ENCODE measurements at places on chromosomes 2 and 18.

DNA sequence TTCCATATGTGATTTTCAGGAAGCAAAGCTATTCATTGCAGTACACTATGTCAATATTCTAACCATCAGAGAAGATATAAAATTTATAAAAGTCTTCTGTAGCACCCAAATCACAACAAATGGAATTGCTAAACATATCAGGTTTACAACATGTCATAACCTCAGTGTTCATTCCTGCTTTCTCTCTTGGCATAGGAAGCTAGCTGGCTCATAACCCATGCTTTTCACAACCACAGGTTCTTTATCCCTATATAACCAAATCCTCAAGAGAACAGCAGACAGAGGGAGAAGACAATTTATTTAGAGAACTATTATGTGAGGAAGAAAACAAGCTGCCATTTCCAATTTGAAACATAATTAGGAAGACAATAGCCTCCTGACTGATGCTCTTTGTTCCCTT is 997.0 kb upstream of the ACVR2A start:
- no peak for DNase-seq

- DNase-seq = no peak
Measured at GRCh38 chr2:224865016-224865415, 148.9 kb upstream of the CCDC195 start.

DNA sequence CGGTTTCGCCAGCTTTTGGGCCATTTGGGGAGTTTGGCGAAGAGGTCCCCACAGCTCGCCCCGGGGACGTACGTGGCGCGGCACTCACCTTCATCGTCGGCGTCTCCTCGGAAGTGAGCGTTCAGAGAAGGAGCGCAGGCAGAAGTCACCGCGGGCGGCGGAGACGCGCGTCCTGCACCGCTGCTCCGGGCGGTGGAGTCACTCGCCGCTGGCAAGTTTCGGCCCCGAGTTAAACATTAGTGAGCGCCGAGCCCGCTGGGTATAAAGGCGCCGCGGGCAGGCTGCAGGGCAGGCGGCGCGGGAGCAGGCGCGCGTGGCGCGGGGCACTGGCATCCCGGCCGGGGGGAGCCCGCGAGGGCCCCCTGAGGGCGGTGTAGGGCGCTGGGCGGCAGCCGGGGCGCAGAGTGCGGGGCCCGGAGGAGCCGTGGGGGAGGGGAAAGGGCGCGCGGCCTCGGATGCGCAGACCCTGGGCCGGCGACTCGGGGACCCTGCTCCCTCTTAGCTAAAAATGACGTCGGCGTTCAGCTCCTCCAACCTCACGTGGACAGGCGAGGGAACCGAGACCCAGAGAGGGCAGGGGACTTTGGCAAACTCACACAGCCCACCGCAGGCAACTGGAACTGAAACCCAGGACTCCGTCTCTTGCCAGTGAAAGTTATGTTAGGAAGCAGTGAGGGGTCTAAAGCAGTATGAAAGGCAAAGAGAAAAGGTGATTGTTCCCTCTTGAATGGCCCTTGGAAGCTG is at the start of gene DPP4:
TSS of gene DPP4 (minus strand) at position 328 of the 744 bp plus-strand sequence. CDS start at position 94, 234 bp downstream.
- DNase-seq = peak; percentile 25

DNA sequence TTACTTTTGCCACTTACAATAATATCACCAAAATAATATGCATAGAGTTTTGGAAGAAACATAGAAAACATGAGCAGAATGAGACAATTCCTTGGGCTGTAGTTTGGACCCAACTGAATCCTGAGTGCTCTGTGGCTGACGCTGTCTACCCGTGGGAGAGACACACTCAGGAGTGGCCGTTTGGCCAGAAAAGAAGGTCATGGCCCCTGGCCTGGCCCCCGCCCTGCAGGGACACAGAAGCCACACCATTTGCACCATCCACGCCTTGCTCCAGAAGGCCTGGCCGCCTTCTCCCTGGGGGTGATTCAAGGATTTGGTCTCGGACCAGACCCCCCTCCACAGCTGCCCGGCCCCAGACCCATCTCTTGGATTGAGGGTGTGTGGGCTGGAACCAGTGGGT is 6.4 kb upstream of the D2HGDH start:
- DNase-seq = no peak

DNA sequence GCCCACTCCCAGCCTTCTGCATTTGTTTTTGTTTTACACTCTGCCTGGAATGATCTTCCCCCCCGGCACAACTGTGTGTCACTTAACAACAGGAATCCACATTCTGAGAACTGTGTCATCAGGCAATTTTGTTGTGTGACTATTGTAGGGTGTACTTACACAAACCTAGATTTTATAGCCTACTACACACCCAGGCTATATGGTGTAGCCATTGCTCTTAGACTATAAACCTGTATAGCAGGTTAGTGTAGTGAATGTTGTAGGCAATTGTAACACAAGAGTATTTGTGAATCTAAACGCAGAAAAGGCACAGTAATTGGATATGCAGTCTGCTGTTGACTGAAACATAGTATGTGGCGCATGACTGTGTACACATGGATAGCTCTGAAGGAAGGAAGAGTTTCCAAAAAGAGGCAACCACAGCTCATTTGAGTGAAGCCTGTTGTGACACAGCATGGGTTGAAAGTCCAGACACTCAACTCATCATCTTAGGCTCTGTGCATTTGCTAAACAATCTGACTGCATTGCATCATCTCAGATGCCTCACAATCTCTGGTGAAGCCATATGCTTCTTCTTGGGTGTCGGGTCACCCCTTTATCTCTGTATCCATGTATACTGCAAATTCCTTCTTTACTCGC is 506.6 kb upstream of the SPHKAP start:
- DNase-seq = no peak

DNA sequence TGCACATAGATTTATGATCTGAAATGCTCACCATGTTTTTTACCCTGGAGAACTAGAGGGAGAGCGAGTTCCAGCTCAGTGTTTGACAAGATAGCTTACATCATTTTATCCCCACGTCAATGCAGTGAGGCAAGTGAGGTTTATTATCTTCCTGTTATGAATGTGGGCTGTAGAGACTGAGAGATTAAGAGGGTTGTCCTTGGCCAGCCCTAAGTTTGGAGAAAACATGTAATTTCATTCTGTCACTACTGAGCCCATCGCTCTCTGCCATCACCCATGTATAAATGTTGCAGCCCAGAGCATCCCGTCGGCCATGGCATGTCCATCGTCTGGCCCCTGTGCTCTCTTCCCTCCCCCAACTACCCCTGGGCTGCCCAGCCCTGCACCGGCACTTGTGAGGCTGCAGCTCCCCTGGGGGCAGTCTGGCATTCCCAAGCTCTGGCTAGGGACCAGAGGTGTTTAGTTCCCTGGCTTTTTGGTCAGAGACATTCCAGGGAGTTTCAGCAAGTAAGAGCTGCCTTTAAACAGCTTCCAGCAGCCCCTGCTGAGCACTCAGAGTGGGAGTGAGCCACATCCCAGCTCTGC is 136.7 kb downstream of the ANTXR1 start:
- no peak for DNase-seq

DNA sequence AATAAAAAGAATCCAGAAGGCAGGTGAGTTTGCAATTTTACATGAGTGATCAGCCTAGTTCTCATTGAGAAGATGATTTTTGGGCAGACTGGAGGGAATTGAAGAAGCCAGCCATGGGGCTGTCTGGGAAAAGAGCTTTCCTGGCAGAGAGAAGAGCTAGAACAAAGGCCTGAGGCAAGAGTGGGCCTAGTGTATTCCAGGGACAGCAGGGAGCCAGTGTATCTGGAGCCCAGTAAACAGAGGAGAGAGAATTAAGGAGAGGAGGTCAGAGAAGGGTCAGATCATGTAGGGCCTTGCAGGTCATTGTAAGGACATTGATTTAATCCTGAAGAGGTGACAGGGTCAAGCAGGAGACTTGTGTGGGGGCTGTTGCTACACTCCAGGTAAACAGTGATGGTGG is 195.8 kb downstream of the SATB2 start:
- DNase-seq = no peak

GRCh38 chr2:186645999-186646398 is 47.9 kb upstream of the FAM171B start:
- no peak for DNase-seq

DNA sequence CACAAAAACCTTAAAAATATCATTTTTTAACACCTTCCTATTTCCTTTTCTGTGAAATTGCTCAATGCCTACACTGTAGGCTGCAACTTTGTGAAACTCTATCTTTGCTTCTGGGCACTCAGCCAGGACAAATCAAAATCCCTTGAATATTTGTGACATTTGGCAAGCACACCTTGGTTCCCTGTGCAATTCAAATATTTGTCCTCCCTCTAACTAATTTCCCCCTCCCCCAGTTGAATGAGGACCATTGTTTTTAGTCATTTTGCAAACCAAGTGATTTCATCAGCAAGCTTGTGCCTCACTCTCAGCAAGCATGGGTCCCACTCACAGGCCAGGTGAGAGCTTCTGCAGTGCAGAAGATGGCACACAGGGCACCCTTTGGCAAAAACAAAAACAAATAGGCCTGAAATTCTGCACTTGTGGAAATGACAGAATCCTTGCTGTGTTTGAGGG is 541.5 kb downstream of the CNTNAP5 start:
- DNase-seq = no peak

DNA sequence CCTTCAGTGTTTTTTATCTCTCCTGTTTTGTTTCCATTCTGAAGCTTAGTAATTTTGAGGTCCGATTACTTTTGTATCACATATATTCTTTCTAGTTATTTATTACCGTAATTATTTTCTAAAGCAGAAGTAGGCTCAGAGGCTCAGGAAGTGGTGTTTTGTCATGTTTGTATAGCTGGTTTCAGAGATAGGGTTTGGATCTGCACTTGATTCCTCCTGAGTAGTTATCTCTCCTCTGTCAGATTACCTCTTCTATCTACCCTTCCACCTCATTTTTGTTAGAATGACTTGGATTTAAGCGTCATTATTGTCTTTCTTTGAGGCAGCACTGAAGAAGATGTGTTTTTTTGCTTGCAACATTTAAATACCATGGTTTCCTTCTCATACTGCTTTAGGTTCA is 95.4 kb downstream of the MTA3 start:
- peak; percentile 78 for DNase-seq

GRCh38 chr2:222708274-222708710 is 36.8 kb downstream of the MOGAT1 start:
- DNase-seq = peak; percentile 42

- DNase-seq = no peak
Measured at GRCh38 chr2:15802657-15803542, 137.4 kb upstream of the MYCN start.

GRCh38 chr2:48034295-48034694 is 128.0 kb upstream of the FBXO11 start:
- no peak for DNase-seq

- no peak for DNase-seq
Measured at GRCh38 chr2:74104839-74105238, 42.9 kb downstream of the BOLA3 start.

DNA sequence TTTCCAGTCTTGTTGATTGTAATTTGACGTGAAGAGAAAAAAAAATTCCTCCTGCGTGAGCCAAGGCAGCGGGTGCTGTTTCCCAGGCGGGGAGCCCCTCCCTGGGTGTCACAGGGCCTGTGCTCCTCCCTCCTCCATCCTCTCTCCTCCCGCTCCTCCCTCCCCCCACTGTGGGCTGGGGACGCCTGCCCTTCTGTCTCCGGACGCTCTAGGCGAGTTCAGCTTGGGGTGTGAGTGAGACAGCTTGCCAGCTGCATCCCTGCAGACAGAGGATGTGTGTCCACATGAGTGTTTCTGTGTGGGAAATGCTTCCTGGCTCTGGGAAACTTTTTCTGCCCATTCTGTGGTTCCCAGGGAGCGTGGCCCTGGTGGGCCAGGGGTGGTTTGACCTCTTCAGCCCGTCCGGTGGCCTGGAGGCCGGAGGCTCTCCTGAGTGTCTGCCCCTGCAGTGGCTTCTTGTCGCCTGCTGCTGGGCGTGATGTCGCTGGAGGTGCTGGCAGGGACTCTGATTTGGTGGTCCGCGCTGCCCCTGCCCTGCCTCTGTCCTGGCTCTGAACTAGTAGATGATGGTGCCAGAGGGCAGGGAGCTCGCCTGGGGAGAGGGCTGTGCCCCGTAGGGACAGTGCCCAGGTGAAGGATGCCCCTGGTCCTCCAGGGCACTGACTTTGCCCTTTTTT is 96.4 kb downstream of the USP40 start:
- no peak for DNase-seq

GRCh38 chr2:241182126-241182525 is 6.4 kb upstream of the ANO7 start:
- no peak for DNase-seq

- no peak for DNase-seq
Measured at GRCh38 chr2:122523143-122523542, 767.7 kb downstream of the TSN start.

- no peak for DNase-seq
Measured at GRCh38 chr18:32907311-32907585, 134.4 kb upstream of the KLHL14 start.

DNA sequence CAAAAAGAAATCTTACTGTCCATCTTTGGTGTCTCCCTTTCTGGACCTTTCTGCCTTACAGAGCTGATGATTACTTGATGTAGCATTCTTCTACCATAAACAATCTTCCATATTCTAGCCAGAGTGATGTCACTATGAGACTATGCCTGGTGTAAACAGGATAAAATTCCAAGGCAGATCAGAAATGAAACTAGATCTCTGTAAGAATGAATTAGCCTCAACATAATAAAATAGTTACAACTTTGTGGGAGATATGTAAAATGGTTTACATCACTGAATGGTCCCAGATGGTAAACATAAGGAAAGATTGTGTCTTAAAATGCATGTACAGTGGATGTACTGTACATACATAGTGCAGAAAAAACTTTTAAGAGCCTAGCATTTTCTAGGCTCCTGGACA is 112.3 kb upstream of the ZNF521 start:
- DNase-seq = no peak

DNA sequence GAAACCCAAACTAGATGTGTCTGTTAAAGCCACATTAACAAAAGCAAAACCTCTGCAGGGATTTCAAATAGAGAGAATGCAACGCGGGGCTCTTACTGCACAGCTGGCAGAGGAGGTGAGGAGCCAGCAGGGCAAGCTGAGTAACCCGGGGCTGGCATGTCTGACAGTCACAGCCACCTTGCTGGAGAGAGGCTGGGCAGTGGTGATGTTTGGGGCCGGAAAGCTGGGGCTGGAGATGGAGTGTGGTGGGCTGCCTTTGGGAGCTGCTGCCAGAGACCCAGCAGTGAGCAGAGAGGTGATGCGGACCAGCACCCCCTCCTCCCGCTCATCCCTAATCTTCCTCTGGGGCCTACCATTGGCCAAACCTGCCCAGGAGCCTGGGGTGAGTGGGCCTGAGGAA is 204.5 kb upstream of the ARL4C start:
- no peak for DNase-seq

- no peak for DNase-seq
Measured at GRCh38 chr2:143401861-143402260, 272.6 kb downstream of the ARHGAP15 start.

GRCh38 chr2:101697124-101698013 is at the start of gene MAP4K4:
MAP4K4 (plus strand) TSS chr2:101697707; CDS start chr2:101698081, 374 bp downstream.
- DNase-seq = peak; percentile 74

Data from hematopoietic multipotent progenitor cell (in vitro differentiated cells).